ENCODE measurements at places on chromosomes 3 and 15. TPM values are rescaled to one million over a fixed set of nuclear protein-coding genes. Genes with fewer than 3 reads are reported as not detected.

Gene DLL4
- not detected for polyA plus RNA-seq

Gene LEKR1
- polyA plus RNA-seq: 1.9 TPM

Gene FAM107A
- not detected for polyA plus RNA-seq

Gene FOXL2
- polyA plus RNA-seq: not detected

Gene RTP1
- not detected for polyA plus RNA-seq

Gene SI
- polyA plus RNA-seq: not detected

Gene CNTN3
- polyA plus RNA-seq: not detected

Gene VWA5B2
- polyA plus RNA-seq: not detected

Gene C3orf85
- not detected for polyA plus RNA-seq

Gene CACNA2D3
- not detected for polyA plus RNA-seq

Gene GOLGA6L10
- not detected for polyA plus RNA-seq

Gene WDR53
- 11.9 TPM for polyA plus RNA-seq

Gene FANCD2OS
- polyA plus RNA-seq: not detected

Gene PLSCR4
- polyA plus RNA-seq: not detected

Gene INSYN1
- not detected for polyA plus RNA-seq

Gene NME9
- 1.2 TPM for polyA plus RNA-seq

Gene LHFPL4
- polyA plus RNA-seq: not detected

Gene ZIC4
- not detected for polyA plus RNA-seq

Gene IGSF10
- not detected for polyA plus RNA-seq
